Stimulated activated CD4-positive, alpha-beta T cell treated with anti-CD3 and anti-CD28 coated beads, Interleukin-15, amount 100 ng/mL, for 24 hours (primary cell): ENCODE measurements at places on chromosomes 1 and 21.

DNA sequence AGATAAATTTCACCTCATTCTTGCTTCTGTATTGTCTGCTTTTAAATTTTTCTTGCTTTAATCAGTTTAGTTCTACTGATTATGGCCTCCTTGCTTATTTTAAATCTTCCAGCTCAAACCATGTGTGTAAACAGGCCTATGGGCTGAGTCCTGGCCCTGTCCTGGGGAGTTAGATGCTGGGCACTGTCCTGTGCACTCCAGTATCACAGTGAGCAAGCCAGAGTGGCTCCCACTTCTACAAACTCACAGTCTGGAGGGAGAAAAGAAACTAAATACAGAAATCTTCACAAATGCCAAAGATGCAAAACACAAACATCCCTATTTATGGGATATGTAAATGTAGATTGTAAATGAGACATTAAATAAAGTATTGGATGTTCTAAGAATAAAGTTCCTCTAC lies 101.1 kb upstream of the POGK start:
- no peak for DNase-seq

- no peak for DNase-seq
These were observed 56.7 kb downstream of the SRSF11 start for GRCh38 chr1:70277875-70278274.

- no peak for DNase-seq
These were observed 179.6 kb upstream of the ESRRG start for GRCh38 chr1:216902669-216903381.

- DNase-seq = no peak
These were observed 67.9 kb downstream of the DDR2 start for GRCh38 chr1:162700131-162700530.

GRCh38 chr21:34544032-34544496 lies 32.1 kb upstream of the KCNE1 start:
- peak; percentile 68 for DNase-seq

GRCh38 chr1:24849672-24850295 lies 80.3 kb downstream of the RUNX3 start:
- DNase-seq = peak; percentile 29

GRCh38 chr1:219416598-219417238 lies 196.2 kb downstream of the ZC3H11B start:
- peak; percentile 72 for DNase-seq

DNA sequence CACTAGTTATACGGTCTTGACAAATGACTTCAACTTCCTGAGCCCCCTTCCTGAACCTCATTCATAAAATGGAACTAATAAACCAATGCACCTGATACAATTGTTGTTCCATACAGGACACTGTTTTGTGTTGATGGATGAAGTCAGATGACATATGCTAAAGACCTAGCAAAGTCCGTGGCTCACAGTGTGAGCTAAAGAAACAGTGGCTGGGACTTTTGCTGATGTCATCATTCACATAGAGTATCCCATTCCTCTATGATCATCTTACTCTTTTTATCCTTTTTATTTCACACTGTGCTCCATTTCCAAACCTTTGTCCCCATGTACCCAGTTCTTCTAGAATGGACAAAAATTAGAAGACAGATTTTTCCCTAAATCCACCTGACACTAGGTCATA lies 83.7 kb upstream of the KAZN start:
- no peak for DNase-seq

DNA sequence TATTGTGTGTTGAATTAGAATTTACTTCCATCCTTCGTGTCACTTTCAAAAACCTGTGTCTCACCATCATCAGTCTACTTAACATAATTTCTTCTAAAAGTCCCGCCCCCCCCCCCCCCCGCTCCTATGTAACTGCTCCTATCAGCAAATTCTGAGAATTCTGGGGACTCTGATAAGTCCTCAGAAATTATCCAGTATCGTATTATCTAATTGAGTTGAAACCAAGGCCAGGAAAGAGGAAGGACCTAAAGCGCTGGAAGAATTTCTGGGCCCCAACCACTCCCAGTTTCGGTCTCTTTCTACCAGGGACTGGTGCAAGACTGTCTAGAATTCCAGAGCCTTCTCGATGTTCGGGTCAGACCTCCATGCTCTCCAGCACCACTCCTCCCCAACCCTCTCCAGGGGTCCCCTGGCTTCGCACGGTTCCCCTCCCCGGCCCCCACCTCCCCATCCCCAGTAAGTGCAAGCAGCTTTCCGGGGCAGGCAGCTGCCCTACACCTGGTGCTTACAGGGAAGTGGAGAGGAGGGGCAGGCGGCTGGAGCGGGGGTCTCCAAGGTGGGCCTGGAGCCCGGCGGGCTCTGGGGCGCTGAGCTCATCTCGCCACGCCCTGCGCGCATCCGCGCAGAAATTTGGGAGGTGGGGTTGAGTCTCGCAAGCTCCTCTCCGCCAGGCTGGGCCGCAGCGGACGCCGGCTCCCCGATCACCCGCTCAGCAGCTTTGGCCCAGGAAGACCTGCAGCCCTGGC lies 16.0 kb upstream of the ZNF496 start:
- DNase-seq = peak; percentile 8

GRCh38 chr1:147635342-147635741 lies 35.0 kb downstream of the ACP6 start:
- DNase-seq = no peak

DNA sequence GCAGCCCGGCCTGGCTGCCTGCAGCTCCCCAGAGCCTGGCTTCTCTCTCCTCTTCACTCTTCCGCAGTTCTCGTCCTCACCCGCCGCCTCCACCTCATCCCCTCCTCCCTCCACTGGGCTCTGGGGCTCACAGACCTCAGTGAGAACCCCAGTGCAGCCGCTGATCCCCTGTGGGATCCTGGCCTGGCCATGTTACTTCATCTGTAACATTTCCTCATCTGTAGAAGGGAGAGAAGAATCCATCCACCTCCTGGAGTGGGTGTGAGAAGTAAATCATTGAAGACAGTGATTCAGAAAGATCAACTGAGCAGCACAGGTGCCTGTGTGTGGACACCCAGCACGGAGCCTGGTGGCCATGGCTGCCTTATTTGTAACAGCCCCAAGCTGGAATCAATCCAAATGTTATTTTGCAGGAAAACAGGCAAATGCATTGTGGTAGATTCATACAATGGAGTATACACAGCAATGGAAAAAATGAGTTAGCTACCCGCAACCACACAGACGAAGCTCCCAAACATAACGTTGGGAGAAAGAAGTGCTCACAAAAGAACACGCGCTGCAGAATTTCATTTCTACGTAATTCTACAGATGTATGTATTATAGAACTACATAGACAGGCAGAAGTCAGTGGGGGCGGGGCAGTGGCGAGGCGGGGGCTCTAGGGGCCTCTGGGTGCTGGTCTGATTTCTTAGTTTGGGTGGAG lies 8.7 kb downstream of the LAPTM5 start:
- DNase-seq = peak; percentile 64

DNA sequence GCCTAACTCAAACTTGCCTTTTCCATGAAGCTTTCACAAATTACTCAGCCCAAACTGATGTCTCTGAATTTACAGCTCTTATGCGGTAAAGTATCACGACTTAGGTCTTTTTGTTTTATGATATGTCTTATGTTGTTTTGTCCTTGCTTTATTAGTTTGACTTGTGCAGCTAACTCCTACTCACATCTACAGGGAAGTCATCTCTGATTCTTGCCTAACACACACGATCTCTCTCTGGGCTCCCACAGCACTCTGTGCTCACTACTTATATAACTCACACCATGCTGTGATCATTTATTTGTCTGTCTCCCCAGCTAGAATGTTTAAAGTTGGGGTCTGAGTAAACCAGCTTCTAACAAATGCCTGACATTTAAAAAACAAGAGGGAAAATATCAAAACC lies 9.3 kb upstream of the PI4KB start:
- DNase-seq = no peak

DNA sequence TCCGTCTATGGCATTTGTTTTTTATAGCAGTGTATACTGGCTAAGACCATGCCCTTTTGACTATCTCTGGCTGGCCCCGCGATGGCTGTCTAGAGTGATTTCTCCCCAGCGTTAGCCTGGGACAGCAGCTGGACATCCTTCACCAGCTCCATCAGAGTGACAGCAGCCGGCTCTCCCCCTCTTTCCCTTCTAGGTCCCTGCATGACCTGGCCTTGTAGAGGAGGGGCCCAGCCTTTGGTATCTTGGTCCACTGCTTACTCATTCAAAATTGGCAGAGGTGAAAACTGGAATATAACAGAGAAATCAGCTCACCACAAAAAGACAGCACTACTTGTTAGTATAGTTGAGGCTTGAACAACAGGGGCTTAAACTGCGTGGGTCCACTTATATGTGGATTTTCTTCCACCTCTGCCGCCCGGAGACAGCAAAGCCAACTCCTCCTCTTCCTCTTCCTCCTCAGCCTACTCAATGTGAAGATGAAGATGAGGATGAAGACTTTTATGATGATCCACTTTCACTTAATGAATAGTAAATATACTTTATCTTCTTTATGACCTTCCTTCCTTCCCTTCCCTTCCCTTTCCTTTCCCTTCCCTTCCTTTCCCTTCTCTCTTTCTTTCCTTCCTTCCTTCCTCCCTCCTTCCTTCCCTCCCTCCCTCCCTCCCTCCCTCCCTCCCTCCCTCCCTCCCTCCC lies 29.4 kb upstream of the B3GALNT2 start:
- no peak for DNase-seq

DNA sequence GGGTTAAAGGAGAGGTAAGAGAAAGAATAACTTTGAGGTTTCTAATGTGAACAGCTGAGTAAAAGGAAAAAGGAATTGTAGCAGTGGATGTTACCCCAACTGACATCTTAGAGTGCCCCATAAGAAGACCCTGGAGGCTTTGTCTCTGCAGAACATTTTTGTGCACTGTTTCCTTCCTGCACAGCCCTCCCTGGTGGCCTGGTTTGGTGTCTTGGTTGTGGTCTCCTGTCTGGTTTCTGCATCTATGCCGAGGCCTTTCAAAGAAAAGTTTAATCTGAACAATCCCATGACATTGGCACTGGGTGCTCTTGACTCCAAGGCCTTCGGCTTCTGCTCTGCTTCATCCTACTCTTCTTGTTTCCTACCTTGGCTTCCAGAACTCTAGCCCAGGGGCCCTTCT lies 57.8 kb downstream of the RHOU start:
- DNase-seq = peak; percentile 14

- DNase-seq = no peak
These were observed 37.0 kb downstream of the AKNAD1 start for GRCh38 chr1:108819878-108820277.

GRCh38 chr1:33516428-33516827 lies 44.0 kb downstream of the ZSCAN20 start:
- no peak for DNase-seq

DNA sequence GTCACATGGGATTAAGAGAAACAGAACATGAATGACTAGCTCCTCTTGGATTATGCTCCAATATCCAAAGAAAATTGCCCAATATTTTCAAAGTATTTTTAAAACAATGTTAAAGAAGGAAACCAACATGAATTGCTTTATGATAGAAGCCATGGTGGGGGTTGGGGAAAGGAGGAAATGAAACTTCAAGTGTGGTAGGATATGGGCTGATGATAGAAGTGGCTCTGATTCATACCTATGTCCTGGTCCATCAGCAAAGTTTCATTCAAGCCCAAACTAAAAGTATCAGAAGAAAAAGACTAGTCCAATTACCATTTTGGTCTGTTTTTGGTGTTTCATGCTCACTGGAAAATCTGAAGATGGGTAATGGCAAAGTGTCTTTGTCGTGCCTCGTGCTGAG lies 104.2 kb upstream of the PROX1 start:
- no peak for DNase-seq

DNA sequence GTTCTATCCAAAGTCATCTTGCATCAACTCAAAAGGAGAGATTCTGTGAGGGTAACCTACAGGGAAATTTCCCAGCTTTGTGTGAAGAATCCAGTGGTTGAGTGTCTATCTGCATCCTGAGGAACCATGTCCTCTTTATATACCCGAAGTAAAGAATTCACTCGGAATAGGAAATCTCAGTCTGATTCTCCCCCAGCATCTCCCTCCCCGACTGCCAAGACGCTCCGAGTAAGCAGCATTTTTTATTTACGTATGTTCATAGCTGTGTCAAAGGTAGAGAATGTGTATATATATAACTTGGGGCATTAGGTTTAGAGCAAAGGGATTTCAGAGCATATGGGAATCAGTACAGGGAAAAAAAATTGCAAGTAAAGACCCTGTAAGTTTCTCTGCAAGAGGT lies 170.2 kb downstream of the SYT2 start:
- DNase-seq = no peak

DNA sequence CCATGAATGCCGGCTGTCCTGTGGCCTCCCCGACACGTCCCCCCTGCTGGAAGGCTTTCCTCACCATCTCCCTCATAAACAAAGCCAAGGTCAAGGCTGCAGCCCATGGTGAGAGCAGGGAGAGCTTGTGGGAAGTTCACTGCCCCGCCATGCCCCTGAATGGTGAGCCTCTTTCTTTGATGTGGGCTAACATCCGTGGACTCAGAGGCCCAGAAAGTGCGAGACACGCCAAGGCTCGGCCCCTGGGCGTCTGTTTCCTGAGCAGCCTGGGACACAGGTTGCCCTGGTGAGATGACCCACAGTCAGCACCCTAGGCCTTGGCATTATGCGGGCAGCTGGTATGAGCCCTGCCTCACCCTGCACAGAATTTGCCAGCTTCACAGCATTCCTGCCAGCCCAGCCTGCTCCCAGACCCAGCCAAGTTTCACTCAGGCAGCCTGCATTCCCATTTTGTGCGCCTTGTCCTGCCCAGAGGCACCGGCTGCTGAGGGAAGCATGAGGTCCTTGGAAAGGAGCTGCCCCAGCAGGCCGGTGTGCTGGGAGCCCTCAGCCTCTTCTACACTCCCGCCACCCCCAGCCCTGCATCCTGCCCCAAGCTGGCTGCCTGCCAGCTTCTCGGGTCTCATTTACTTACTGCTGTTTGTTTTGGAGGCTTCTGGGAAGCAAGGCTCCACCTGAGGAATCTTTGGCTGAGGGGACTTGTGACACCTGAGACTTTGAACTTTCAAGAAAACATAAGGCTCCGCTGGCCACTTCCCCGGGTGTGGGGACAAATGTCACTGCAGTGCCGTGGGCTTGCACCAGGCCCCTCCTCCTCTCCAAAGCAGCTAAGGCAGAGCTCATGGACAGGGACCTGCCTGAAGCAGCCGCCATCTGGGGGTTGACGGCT lies 31.9 kb downstream of the NEK2 start:
- DNase-seq = no peak

GRCh38 chr1:77744576-77744975 lies 15.1 kb downstream of the USP33 start:
- no peak for DNase-seq

DNA sequence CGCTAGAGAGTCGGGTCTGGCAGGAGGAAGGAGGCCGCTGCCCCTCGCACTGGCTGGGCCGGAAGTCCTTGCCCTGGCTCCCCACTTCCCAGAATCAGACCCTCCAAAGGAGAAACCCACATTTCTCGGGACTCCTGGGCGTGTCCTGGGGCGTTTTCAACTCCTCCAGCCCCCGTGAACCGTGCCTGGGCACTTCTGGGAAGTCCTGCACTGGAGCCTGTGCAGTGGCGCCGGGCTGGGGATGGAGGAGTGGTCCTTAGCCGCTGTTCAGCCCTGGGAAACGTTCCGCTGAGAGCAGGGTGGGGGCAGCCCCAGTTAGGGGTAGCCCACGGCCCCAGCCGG lies 3.0 kb downstream of the IGSF21 start:
- peak; percentile 6 for DNase-seq

- DNase-seq = no peak
These were observed 1064.9 kb downstream of the TTLL7 start for GRCh38 chr1:82934074-82934473.

- no peak for DNase-seq
These were observed 7.7 kb downstream of the POU3F1 start for GRCh38 chr1:38038861-38039260.
